ENCODE measurements at places on chromosomes 1 and 21.

GRCh38 chr1:11307852-11308251, 34.9 kb downstream of the UBIAD1 start:
- DNase-seq = no peak

GRCh38 chr1:224783006-224783651, 146.3 kb upstream of the DNAH14 start:
- no peak for DNase-seq

DNA sequence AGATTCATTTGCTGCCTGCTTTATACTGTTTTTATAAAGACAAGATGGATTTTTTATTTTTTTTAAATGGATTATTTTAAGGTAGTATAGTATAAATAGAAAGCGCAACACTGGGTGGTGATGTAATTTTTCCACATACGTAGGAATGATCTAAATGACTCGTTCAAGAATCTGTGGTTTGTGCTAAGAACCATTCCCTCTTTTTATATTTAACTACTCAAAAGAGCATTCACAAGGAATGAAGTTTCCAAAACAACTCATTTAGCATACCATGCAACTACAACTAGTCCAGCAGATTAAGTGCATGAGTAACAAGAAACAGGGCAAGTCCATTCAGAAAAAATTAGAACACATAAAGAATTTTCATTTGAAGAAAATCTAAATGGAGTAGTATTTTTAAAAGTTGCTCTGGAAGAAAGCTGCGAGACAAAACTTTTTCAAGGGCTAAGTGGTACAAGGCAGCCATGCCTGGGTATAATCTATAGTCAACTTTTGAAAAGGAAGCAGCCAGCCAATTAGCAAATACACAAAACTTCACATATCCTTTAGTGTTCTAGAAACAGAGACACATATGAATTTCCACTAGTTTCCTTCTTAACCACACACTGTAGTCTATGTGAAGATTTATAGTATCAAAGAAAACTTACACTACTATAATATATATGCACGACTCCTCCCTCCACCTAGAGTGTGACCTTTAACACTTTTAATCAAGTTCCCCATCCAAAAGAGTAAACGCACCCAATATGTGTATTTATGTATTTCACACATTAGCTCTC, 23.4 kb downstream of the GTF2B start:
- no peak for DNase-seq

DNA sequence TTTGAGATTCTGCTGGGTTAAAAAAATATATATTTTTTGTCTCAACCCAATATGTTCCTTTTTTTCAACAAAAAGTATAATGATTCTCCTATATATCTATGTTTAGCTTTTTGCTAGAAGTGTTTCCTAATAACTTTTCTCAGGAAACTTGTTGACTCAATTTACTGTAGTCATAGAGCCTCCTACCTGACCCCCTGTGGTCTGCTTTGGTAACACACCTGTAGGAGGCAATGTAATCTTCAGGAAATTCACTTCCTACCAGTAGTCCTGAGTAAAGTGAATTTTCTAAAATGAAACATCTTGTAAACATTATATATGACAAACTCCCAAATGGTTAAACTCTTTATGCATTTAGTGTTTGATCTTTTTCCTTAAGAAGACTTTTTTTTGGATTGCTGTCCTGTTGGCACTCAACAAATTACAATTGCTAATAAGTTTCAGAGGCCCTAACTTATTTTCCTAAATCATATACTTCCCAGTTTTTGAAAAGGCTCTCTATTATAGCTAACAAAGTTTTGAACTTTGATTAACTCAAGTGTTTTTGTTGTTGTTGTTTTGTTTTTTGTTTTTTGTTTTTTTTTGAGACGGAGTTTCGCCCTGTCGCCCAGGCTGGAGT, 118.3 kb downstream of the OLFML2B start:
- no peak for DNase-seq

DNA sequence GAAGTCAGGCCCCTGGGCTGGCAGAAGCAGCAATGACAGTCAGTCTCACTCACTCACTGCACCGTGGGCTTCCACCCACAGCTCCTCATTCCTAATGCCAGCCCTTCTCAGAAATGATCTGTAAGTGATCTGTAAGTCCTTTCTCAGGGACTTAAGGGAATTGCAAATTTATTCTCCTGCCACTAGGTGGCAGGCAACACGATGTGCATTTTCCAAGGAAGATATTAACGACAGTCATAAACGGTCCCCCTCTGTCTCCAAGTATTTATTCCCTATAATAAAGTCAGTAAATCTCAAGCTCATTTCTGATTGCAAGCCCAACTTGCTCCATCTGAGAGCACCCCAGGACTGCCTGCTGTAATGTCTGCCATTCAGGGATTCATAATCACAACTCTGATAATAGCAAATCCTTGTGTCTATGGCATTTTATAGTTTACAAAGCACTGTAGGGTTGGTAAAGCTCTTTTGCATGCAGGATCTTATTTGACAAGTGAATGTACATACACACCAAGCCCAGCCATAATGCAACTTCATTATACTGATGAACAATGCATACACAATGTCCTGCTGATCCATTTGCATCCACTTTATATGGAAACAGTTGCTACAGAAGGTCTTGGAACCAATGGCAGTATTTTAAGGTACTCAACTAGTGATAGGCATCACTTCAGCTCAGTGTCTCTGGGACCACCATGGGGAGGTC, 380.5 kb upstream of the CAMK1G start:
- no peak for DNase-seq

DNA sequence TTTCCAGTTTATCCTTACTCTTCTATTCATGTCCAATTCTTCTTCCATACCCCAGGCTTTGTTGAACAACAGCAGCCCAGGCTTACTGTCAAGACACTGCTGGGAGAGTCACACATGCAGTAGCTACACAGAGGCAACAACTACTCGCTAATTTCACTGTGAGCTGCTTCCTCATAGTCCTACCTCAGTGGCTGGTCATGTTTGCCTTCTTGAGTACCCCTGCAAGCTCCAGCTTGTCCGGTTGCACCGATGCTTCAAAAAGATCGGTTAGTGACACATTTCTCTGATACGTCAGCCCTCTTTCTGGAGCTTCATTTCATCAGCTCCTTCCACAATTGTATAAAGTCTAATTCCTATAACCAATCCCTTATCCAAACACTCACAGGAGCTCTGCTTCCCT, 246.7 kb upstream of the NFIA start:
- no peak for DNase-seq

- DNase-seq = no peak
Observed at GRCh38 chr1:78640462-78640861, 9.2 kb upstream of the IFI44 start.

- DNase-seq = no peak
Observed at GRCh38 chr1:232704694-232705680, 75.1 kb upstream of the SIPA1L2 start.

- no peak for DNase-seq
Observed at GRCh38 chr1:150118716-150119115, 31.0 kb upstream of the PLEKHO1 start.

DNA sequence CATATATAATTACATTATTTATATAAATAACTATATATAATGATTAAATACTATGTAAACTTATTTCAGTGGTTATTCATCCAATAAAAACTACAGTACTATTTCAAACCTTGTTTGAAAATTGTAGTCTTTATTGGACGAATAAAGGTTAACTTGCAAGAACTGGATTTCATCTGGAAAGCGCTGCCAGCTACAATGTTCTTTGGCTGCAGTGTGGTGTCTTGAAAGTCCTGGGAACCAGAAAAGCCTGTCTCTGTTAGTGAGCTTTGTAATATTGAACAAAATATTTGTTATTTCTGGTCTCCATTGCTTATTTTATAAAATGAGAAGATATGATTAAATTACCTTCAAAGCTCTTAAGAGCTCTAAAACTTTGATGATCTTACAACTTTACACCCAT, 763.6 kb downstream of the ADGRL2 start:
- DNase-seq = no peak
